ENCODE measurements at places on chromosomes 2 and 18.

- DNase-seq = peak; percentile 14
These were observed 80.5 kb upstream of the ITPRID2 start for GRCh38 chr2:181810823-181811695.

DNA sequence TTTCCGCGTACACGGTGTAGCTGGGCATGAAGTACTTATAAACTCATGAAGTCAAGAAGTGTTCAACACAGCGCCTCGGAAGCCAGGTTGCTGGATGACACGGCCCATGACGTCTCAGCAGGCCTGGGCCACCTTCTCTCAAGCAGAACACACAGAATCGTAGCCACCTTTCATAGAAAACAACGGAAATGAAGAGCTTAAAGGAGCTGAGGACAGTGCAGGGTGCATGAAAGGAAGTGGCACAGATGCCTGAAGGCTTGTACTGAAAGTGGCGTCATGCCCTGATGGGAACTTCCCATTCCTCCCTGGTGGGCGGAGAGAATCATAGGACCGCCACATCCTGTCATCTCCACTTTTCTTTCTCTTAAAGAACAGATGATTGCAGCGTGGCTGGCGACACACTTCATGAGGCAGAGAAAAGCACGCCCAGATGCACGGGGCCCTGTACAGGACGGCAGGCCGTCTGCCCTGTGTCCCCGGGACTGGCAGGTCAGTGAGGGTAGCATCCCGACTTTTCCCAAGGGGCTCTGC lies 31.1 kb downstream of the HDAC4 start:
- no peak for DNase-seq

DNA sequence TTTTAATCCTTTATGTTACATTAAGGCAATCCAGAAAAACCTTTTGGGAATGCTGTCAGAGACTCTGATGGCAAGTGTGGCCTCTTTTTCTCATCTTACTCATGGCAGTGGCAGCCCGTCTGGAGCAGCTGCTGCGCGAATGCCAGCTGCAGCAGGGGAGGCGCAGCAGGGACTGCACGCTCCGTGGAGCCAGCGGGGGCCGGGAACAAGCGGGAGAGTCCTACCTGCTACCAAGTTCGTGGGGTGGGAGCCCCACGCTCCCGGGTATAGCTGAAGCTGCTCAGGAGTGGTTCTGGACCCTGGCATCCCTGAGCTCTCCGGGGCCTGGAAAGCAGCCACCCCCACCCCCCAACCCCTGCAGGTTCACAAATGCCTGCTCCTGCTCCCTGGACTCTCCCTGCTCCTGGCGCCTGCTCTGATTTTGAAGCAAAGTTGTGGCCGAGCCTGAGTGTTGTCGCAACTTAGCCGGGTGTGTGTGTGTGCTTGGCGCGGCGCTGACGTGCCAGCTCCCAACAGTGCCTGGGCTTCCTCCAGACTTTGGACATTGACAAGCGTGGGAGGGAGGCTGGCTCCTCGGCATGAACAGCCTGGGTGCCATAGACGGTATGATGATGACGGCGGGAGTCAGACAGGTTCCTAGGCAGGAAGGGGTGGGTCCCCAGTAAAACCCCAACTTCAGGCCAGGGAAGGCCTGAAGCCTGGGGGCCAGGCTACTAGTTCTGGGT lies 21.7 kb downstream of the TMX3 start:
- DNase-seq = no peak

DNA sequence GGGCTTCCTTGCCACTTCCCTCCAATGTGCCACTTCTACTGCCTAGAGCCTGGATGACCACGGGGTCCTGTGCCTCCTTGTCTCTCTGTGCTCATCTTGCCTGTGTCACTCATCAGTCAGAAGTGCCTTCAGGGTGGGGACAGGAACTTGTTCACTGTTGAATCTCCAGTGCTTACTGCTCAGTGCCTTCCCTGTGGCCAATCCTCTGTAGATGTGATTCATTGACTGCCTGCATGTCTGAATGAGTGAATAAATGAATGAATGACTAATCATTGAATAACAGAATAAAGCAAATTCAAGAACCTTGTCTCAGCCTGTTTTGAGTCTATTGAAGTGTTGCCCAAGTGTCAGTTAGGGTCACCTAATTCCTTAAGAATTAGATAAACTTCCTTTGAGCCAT lies 42.3 kb upstream of the FAM136A start:
- no peak for DNase-seq

DNA sequence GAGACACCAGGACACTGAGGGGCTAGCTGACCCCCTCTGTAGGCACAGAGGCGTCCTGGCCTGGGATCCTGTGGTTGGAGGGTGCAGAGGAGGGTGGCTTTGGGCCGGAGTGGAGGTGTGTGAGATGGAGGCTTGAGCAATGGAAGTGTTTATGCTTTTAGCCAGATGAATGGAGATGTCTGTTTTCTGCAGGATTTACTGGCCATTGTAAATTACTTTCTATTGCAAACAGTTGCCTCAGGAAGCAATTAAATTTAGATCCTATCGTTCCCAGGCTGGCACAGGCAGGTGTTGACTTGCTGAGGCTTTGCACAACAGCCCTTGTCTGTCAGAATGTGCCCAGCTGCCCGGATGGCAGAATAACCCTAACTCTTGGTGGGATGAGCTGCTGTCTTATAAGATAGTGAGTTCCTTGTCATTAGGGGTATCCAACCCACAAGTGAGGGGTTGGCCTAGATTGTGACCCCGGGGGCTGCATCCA lies 1.8 kb upstream of the ARID5A start:
- no peak for DNase-seq

GRCh38 chr18:26746826-26747475 lies 118.6 kb downstream of the AQP4 start:
- DNase-seq = no peak

- no peak for DNase-seq
These were observed 154.7 kb downstream of the RBM43 start for GRCh38 chr2:151106805-151107506.

DNA sequence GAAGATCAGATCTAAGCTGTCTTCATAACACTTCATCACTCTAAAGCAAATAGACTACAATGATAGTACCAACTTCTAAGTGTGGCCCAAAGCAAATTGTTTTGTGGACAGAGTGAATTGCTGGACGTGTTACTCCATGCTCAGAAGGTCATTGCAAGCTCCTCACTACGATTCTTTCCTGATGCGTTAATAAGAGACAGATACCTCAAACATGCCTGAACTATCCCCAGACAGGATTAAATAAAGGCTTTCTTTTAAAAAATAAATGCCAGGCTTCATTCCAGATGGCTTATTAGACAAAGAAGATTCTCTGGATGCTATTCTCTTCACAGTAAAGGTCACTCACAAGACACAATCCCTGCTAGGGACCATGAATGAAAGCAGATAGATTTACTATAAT lies 621.2 kb downstream of the DCDC2C start:
- no peak for DNase-seq

DNA sequence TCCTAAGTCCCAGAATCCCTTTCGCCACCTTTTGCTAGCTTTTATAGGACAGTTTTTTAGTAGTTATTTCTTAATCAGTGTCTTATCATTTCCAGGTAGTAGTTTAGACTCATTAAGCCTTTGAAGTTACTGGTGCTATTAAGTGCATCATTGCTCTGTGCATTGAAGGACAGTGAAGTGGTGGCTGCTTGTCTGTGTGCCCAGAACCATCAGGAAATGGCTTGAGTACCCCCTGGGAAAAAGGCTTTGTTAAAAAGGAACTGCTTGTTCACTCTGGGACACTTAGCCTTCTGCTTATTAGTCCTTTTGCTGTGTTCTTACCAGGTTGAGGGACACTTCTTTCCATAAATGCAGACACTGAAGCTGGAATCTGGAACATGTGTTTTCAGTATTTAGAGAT lies 30.0 kb downstream of the DTNA start:
- no peak for DNase-seq

DNA sequence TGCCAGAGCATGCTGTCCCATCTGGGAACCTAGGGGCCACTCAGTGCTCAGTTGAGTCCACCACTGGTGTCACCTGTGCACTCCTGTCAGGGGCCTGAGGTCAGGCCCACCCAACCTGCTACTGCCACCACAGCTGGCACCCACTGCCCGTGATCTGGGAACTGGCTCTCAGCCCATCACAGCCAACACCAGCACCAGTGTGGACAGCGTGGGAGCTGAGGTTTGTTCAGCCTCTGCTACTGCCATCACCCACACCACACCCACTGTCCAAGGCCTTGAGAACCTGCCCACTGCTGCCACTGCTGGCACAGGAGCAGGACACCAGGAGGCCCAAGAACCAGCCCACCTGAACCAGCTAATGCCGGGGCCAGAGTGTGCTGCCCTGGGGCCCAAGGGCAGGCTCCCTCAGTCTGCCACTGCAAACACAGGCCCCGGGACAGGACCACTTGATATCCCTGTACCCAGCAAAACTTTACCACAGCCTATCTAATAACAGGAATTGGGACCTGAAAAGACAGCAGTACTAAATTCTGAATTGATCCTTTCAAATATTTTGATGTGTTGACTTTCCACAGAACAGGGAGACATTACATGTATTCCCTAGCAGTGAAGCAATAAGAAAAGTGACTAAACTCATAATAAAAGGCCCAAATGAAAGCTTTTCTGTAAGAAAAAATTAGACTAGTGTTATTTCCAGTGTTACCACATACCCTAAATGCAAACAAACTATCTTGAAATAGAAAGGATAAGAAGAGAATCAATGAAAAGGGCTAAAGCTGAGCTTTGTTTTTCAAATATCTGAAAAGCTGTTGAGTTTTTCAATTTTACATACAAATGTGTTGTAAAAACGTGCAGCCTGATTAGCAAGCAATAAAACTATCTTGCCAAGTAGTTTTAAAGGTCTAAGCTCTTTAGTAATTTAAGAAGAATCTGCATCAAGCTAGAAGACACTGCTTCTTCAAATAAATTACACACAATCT lies 640.7 kb downstream of the METTL4 start:
- no peak for DNase-seq

- DNase-seq = peak; percentile 63
These were observed 27.9 kb upstream of the PTMA start for GRCh38 chr2:231680285-231680991.

DNA sequence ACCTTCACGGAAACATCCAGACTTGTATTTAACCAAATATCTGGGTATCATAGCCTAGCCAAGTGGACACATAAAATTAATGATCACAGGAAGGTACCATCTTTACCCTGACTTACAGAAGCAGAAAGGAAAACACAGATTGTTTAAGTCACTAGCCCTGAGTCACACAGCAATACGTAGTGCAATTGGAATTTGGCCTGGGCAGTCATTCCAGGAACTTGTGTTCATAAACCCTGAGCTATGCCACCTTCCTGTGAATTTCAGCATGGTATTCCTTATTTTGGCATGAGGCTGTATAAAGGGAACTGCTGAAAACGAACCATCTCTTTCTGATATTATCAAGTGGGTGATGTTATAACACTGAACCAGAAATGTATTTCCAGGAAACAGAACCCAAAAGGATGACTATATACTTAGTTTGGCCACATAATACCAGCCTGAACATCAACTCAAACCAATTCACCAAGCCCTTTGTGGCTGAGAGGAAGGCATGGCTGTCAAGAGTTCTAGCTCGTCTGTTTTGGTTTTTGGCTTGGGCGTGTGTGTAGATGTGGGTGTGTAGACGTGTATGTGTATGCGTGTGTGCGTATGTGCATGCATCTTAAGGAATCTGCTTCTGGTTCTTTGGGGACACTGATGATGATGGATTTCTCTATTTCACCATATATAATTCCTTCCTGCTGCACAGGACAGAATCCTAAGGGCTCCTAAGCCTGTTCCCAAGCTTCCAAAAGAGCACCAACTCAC lies 533.4 kb upstream of the ID2 start:
- no peak for DNase-seq

DNA sequence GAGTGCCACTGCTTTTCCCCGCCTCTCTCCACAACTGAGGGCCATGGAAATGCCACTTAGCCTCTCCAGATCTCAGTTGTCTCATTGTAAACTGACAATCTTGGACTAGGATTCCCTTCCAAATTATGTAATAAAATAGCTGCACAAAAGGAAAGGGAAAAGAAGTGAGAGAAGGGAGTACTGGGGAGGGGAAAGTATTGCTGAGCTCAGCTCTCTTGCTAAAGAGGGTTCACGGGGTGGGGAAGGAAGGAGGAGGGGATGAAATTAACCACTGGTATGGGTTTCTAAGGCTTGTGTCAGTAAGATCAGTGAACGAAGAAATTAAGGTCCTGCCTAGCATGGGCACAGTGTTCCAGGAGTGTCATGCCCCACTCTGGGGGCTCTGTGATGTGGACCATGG lies 417.3 kb downstream of the TGIF1 start:
- no peak for DNase-seq

DNA sequence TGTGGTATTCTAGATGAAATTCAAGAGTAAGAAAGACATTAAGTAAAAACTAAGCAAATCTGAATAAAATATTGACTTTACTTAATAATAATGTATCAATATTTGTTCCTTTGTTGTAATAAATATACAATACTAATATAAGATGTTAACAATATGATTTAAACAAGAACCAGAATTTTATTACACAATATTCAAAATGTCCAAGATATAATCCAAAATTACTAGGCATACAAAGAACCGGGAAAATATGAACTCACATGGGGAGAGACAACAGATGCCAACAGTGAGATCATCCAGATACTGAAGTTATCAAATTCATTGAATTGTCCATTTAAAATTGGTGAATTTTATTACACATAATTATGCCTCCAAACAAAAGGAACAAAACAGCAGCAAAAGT lies 286.3 kb downstream of the AFF3 start:
- no peak for DNase-seq

DNA sequence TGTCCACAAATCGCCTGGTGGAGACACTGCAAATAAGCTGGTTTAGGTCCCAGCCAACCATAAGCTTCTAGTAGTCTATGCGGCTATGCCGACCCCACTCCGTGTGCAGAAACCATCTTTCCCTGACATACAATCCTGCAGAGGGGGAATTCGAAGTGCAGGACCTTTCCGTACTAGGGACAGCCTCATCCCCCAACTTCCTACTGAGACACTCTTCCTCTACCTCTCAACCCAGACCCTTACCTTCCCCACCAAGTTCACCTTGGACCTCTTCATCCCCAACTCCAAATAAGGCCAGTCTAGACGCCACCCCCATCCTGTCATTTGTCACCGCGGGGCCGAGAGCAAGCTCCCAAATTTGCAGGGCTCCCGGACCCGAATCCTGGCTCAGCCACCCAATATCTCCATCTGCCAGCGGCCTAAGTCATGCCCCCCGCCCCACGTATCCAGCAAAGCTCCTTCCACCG lies 496 bp downstream of the SUCLG1 start:
- DNase-seq = no peak

DNA sequence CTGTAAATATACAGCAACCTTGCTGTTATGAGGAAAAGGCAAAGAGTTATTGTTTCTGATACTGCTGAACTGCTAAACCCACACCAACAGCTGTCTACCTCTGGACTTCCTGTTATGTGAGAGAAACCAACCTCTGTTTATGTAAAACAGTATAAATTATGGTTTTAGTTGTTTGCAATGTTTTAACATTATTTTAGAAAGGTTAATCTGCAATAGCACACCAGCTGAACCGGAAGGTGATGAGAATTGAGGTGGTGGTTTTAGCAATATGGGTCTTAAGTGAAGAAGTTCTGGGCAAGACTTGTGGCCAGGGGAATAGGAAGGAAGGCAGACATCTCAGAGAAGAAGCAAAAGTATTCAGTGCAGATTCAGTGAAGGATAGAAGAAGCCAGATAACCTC lies 237.8 kb downstream of the PLCL1 start:
- DNase-seq = no peak

- no peak for DNase-seq
These were observed 87.1 kb downstream of the HS1BP3 start for GRCh38 chr2:20563833-20564232.

- peak; percentile 51 for DNase-seq
These were observed 18.6 kb downstream of the DDX18 start for GRCh38 chr2:117832905-117833613.
